ENCODE measurements at places on chromosomes 12 and 14.

GRCh38 chr12:6235906-6236640 is 35.9 kb downstream of the CD9 start:
- DNase-seq = no peak

DNA sequence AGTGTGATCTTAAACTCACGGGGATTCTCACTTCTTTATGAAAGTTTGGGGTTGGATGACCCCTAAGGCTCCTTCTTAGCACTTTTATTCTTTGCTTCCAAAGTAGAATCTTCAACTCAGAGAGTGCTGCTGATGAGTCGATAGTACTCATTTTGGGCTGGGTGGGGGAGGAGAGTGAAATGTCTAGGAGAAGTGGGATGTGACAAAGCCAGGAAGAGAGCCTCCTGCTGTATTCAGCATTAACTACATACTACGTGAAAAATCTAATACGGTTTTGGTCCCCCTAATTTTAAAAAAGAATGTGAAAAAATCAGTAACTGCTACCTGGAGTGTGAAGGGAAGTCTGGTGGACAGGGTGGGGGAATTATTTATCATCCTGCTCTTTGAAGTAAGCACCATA is 148.3 kb downstream of the SAMD4A start:
- no peak for DNase-seq

- no peak for DNase-seq
Measured at GRCh38 chr14:96189281-96189711, 15.3 kb upstream of the BDKRB2 start.

- no peak for DNase-seq
Measured at GRCh38 chr12:34289431-34290380, 267.4 kb downstream of the ALG10 start.

DNA sequence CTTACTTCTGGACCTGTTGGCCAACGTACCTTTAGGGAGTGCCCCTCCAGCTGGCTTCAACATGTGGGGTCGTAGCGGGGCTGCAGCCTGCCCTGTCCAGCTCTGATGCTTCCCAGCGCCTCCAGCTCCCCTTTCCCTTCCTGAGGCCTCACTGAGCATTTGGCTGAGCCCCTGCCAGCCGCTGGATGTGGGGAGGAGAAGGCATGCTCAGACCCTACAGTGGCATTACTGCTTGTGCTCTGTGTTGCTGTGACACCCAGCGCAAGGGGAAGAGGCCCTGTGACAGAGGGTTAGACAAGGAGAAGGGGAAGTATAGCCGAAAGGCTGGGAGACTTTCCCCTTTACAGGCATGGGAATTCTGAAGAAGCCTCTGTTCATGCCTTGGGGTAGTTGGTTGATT is 145.9 kb downstream of the PRKCH start:
- no peak for DNase-seq

DNA sequence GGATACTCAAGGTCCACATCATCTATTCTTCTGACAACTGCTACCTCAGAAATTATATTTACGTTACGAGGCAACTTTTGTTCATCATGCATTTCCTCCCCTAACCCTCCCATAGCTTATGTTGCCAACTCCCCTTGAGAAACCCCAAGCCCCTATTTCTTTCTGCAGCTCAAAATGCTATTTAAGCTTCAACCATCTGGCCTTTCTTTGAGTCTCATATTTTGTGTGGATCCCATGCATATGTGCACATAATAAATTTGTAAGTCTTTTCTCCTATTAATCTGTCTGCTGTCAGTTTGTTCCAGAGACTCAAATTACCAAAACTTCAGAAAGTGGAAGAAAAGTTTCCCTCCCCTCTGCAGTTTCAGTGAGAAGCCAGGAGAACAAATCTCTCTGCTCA is 444.1 kb downstream of the TRHDE start:
- DNase-seq = no peak

- DNase-seq = no peak
Measured at GRCh38 chr12:107515446-107515958, 170.1 kb upstream of the PWP1 start.

GRCh38 chr12:95625012-95625411 is 73.7 kb upstream of the USP44 start:
- no peak for DNase-seq

GRCh38 chr12:47249082-47249481 is 169.3 kb upstream of the AMIGO2 start:
- DNase-seq = no peak

- no peak for DNase-seq
Measured at GRCh38 chr12:89901906-89902642, 193.4 kb upstream of the ATP2B1 start.

GRCh38 chr12:42422785-42423184 is 96.8 kb downstream of the PPHLN1 start:
- no peak for DNase-seq

GRCh38 chr14:77674931-77675330 is 32.9 kb downstream of the ALKBH1 start:
- DNase-seq = no peak

DNA sequence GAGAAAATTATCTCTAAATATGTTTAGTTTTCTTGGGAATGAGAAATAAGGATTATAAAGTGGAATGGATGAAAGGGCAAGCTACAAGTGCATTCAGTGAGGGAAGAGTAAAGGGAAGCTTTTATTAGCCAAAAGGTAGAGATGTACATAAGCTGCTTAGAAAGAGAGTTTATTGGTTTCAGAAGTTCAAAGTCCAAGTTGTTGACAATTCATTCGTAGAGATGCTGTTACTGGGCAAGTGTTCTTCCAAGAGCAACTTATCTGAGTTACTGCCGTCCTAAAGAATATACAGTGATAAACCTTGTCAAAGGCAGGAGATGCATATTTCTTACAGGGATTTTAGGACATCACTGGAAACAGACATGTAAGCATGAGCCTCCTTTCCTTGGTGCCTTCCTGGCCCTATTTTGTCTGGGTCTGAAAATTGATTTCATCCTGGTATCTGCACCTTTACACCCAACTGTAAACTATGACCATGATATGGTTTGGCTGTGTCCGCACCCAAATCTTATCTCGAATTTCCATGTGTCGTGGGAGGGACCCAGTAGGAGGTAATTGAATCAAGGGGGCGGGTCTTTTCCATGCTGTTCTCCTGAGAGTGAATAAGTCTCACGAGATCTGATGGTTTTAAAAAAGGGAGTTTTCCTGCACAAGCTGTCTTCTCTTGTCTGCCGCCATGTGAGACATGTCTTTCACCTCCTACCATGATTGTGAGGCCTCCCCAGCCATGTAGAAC is 46.8 kb downstream of the TRMT5 start:
- DNase-seq = no peak

DNA sequence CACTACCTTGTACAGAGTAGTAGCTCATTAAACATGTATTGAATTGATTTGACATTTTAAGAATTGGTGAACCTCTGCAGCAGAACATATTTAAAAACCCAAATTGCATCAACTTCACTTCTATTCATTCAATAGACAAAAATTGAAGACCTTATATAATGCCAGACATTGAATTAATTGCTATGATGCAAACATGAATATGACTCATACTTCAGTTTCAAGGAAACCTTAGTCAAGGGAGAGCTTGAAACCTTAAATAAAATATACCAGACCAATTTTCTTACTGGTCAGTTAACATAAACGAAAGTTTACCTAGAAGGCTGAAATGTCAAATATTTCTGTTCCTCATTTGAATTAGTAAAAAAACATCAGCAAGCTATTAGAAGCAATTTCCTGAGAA is 5.0 kb upstream of the MGAT4C start:
- DNase-seq = no peak

- DNase-seq = no peak
Measured at GRCh38 chr12:19245106-19245505, 115.6 kb downstream of the PLEKHA5 start.

GRCh38 chr12:89244536-89244935 is 107.8 kb downstream of the DUSP6 start:
- DNase-seq = no peak

GRCh38 chr14:64849940-64850339 is 29.8 kb downstream of the SPTB start:
- no peak for DNase-seq

DNA sequence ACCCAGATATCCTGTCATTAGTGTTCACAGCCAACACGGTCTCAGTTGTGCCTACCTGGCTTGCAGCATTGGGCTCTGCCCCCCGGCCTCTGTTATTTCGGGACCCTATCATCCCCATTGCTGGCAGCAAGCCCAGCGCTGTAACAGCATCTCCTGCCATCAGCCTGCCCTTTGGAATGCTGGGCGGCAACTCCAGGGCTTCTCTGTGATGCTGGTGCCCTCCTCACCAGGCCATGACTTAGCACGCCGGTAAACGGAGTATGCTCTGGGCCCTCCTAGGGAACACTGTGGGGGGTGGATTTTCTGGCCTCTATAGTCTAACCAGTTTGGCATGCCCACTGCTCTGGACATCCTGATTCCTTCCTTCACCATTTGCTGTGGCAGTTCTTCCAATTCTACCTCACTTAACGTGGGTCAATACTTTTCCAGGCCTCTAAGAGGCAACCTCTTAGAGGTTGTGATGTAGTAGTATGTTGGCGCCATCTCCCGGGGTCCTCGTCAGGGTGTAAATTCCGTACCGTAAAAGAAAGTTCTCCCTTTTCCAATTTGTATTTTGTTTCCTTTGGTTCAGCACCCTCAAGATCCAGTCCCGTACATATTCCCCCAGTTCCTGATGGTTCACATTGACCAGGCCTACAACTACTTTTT is 80.0 kb downstream of the SINHCAF start:
- no peak for DNase-seq

DNA sequence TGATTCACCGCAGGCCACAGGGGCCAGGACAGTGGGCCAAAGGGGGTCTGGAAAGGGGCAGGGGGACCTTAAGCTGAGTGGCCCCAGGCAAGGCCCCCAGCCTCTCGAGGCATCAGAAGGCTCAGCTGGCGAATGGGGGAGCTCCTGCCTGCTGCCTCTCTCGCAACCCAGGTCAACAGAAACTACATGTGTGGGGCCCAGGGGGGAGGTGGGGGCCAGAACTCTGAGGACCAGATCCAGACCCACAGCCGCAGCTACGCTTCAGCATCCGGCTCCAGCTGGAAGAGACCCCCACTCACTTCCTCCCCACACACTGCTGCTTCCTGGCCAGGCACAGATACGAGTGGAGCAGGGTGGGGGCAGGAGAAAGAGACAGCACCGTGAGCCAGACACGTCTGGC is 46.5 kb downstream of the NCOR2 start:
- DNase-seq = no peak

- no peak for DNase-seq
Measured at GRCh38 chr14:74601982-74602381, 10.1 kb downstream of the LTBP2 start.

- DNase-seq = no peak
Measured at GRCh38 chr12:44385964-44386363, 490.2 kb downstream of the NELL2 start.

DNA sequence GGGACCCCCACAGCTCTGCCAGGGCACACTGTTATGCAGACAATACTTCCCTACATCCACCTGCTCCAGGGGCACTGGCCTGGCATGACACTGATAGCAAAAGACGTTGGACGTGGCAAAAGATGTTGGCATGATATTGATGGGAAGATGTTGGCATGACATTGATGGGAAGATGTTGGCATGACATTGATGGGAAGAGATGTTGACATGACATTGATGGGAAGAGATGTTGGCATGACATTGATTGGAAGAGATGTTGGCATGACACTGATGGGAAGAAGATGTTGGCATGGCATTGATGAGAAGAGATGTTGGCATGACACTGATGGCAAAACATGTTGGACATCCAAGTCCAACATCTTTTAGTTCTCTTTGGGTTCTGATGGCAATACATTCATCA is 11.4 kb upstream of the DEGS2 start:
- no peak for DNase-seq

DNA sequence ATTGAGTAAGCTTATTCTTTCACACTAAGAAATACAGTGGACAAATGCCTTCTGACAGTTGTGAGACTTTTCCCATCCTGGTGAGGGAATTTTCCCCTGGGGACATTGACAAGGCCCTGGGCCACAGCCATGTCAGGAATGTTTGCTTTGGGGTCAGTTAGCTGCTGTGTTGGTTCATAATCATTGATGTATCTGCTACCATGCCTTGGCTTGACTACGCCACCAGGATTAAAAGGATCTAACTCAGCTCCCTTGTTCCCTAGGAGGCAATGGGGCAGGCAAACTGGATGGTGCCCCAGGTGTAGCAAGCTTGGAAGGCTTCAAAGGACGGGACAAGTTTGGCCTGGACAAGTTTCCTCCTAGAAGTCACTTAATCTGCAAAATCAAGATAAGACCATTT is 3.1 kb upstream of the CCDC88C start:
- no peak for DNase-seq

GRCh38 chr12:531951-532585 is 72.3 kb downstream of the B4GALNT3 start:
- DNase-seq = no peak

DNA sequence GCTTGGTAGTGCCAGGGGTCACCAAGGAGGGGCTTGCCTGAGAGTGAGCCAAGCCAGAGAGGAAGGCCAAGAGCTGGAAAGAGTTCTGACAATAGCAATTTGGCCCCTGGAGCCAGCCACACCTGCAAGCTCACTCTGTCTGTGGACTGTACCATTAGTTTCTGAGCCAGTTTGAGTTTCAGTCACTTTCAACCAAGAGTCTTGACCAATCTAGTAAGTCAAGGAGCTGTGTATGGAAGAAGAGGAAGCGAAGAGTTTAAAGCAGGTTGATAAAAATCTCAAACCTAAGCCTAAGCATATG is 38.5 kb downstream of the NT5DC3 start:
- DNase-seq = no peak

DNA sequence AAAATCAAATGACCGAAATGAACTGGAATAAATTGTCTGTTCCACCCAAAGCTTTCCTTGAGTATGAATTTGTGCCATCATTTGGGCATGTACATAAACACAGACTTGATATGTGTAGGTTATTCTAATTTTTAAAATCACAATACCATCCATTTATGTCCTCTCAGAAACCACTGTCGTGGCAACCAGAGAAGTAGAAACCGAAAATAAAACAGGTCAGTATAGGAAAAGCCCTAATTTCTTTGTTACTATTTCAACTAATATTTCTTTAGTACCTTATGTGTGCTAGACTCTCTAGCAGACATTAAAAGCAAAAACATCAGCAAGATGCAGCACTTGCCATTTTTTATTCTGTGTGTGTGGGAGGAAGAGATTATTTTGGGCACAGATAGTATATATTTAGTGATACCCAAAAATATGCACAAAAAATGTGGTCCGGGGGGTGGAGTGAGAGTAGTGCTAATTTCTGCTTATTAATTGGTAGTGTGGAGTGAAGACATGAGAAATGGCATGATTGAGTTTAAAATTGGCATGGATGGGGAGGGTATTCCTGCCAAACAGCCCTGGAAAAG is 130.8 kb upstream of the CNTN1 start:
- DNase-seq = no peak

- DNase-seq = no peak
Measured at GRCh38 chr12:78793982-78794381, 70.6 kb upstream of the SYT1 start.

DNA sequence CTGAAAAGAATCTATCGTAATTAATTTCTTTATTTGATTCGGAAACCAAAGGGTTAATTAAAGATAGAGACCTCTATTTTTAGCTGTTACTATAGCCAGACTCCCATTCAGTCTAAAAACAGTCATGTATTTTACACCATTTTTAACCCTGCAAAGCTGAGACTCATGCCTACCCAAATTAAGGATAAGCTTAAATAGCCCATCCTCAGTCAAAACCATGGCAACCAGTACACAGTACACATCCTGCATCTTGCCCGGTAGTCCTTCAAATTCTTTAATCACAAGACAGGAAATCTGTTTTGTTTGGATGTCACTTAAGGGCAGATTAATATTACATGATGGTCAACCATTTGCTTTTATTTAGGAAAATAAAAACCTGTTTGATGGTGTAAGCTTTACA is 25.5 kb upstream of the KCNK10 start:
- no peak for DNase-seq

- no peak for DNase-seq
Measured at GRCh38 chr12:6779708-6780432, 7.5 kb downstream of the LAG3 start.
